ENCODE measurements at places on chromosomes 5 and 9. TPM values are rescaled to one million over a fixed set of nuclear protein-coding genes. Genes with fewer than 3 reads are reported as not detected.

Gene C9
- total RNA-seq: not detected

Gene SLC34A3
- not detected for total RNA-seq

Gene CAMLG
- 28.9 TPM for total RNA-seq

Gene AHRR
- total RNA-seq: 3.8 TPM

Gene TEX53
- total RNA-seq: not detected

All from A549 treated with CORT108297 at 1 μM for 4 hours (cell line).